ENCODE measurements at places on chromosomes 1 and 21.

- DNase-seq = no peak
These were observed 15.6 kb upstream of the MYOCOS start for GRCh38 chr1:171606402-171606941.

- peak; percentile 67 for DNase-seq
These were observed 207.3 kb downstream of the DSCAM start for GRCh38 chr21:40639616-40640194.

- peak; percentile 38 for DNase-seq
These were observed at the start of gene PLPPR4 for GRCh38 chr1:99264201-99265021. PLPPR4 (plus strand) TSS chr1:99264492; CDS start chr1:99264594, 102 bp downstream.

GRCh38 chr1:87437663-87438295 is 109.1 kb downstream of the LMO4 start:
- no peak for DNase-seq

GRCh38 chr1:167435484-167435883 is 82.8 kb downstream of the CD247 start:
- no peak for DNase-seq

- DNase-seq = peak; percentile 60
These were observed 405.8 kb downstream of the DUSP10 start for GRCh38 chr1:221336126-221336525.

- DNase-seq = peak; percentile 38
These were observed 5.3 kb downstream of the ARF1 start for GRCh38 chr1:228087771-228088251.

- DNase-seq = peak; percentile 67
These were observed 8.2 kb upstream of the SMCP start for GRCh38 chr1:152869808-152870419.

GRCh38 chr1:13911697-13912619 is 212.0 kb downstream of the PRDM2 start:
- no peak for DNase-seq

- no peak for DNase-seq
These were observed 30.7 kb upstream of the ZNF362 start for GRCh38 chr1:33225586-33225985.

Data from fibroblast of skin of abdomen (primary cell).